IPS-NIHi11 (cell line): ENCODE measurements at places on chromosomes 13 and 19.

- no peak for DNase-seq
Measured at GRCh38 chr19:48915757-48916156, 15.6 kb downstream of the NUCB1 start.

DNA sequence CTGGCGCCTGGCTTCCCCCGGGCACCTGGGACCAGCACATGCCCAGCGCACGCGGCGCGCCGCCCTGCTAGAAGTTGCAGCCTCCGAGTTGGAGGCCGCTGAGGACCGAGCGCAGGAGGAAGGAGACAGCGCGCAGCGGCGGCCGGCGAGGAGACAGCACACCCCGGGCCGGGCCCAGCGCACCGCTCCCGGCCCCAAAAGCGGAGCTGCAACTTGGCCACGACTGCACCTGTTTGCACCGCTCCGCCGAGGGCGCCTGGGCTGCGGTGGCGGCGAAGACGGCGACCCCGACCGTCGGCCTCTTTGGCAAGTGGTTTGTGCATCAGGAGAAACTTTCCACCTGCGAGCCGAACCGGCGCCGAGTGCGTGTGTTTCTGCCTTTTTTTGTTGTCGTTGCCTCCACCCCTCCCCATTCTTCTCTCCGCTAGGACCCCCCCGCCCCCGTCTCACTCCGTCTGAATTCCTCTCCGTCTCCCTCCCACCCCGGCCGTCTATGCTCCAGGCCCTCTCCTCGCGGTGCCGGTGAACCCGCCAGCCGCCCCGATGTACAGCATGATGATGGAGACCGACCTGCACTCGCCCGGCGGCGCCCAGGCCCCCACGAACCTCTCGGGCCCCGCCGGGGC lies at the start of gene SOX1:
Gene SOX1 (plus strand): TSS at position 34 of the 626 bp plus-strand sequence. CDS start 510 bp downstream, at position 544.
- no peak for DNase-seq

- peak; percentile 56 for DNase-seq
Measured at GRCh38 chr13:100544866-100545683, 43.5 kb downstream of the GGACT start.

DNA sequence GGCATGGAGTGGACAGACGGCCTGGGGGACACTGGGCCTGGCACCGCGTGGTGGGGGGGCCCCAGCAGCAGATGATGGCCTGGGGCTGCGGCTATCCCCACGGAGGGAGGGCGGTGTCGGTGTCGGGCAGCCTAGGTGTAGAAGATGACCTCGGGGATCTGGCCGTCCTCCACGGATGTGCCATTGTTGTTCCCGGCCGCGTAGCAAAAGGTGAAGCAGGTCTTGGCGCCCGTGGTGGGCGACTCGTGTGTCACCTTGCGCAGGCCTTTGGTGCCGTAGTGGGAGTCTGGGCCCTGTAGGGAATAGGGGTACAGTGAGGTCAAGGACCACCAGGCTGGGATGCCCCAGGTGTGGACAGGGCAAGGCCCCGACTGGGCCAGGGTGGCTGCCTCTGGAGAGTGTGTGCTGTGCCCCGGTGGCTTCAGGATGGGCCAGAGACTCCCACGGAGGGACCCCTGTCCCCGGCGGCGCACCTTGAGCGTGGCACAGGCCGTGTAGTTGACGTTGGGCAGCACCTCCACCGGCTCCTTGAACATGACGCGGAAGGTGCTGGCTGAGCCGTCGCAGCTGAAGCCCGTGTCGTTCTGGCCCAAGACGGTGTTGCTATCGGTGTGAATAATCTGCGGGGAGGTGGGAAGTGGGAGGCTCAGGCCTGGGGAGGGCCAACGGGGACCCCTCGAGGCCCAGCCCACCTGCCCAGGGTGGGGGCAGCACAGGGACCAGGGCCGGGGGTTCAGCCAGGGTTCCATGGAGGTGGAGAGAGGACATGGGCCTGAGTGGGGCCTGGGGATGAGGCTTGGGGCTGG lies 29.0 kb downstream of the BTBD2 start:
- DNase-seq: no peak

DNA sequence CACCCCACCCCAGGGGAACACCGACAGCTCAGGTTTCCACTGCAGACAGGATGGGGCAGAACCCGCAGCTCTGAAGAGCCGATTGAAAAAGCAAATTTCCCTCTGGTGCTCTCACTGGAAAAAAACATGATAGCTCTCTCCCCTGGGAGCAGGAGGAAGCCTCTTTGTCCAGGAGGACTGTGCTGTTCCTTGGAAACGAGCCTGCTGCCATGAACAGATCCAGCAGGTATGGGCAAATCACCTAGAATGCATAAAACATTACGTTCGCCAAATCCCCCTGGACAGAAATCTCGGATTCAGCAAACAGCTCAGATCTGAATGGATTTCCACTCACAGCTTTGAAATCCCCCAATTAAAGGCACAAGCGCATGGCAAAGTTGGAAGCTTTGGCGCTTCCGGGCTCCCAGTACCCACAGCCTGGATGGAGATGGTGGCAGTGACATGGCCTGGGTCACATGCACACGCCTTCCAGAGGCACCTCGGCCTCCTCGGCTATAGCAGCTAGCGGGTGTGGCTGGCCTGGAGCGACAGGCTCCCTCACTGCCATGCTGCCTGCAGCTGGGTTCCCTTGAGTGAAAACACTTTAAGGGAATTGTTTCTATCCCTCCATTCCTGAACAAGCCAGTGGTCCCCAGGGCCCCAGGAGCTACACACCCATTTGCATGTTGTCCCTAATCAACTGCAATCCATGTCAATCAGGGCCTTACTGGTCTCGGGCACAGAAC lies 59.1 kb downstream of the CEBPG start:
- no peak for DNase-seq

DNA sequence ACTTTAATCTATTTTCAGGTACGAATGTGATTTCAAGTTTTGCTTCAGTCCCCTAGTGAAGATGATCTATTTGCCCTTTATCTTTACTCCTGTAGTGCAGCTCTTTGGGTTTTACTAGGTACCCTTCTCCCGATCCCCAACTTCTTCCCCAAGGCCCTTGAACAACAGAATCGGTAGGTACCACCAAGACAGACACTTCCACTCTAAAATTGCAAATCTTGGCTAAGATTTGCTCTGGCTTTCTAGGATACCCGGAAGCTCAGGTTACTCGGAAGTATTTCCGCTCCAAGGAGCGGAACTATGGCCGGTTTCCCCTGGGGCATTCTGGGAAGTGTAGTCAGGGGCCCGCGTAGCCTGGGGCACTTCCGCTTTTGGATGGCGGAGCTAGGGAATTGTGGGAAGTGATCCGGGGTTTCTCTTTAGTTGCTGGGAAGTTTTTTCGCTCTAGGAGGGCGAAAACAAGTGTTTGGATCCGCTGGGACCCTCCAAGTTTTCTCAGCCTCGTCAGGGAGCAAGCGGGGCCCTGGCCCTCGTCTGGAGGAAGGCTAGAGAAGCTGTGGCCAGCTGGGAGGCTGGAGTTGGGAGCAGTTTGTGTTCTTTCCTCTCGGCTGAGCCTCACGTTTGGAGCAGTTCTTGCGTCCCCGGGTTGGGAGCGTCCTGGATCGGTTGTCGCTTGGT lies 5.1 kb upstream of the ZNF227 start:
- peak; percentile 88 for DNase-seq
